Temporal lobe (tissue), 4 donors: ENCODE measurements at places on chromosomes 5 and 9. TPM values are rescaled to one million over a fixed set of nuclear protein-coding genes. Genes with fewer than 3 reads are reported as not detected.

TMEM203 gene
- total RNA-seq = 21.9 TPM

PCDHB8 gene
- total RNA-seq = 4.9 TPM

GDNF gene
- under 0.01 TPM for total RNA-seq

PURA gene
- total RNA-seq = 13.3 TPM

PCDHGA3 gene
- 6.6 TPM for total RNA-seq

ZNG1A gene
- total RNA-seq = 38.4 TPM
